Daoy (cell line): ENCODE measurements at places on chromosomes 2 and 18. TPM values are rescaled to one million over a fixed set of nuclear protein-coding genes. Genes with fewer than 3 reads are reported as not detected.

COLEC11 gene
- not detected in 2 replicates for total RNA-seq

LRRC30 gene
- not detected in 2 replicates for total RNA-seq

CREG2 gene
- total RNA-seq = 0.74 and 2.0 TPM in 2 replicates

SCTR gene
- not detected in 2 replicates for total RNA-seq

CXXC1 gene
- 35.6 and 36.1 TPM in 2 replicates for total RNA-seq

WIPF1 gene
- 5.4 and 15.1 TPM in 2 replicates for total RNA-seq

PRKD3 gene
- 70.6 and 102 TPM in 2 replicates for total RNA-seq

GAD1 gene
- total RNA-seq = 8.6 and 11.7 TPM in 2 replicates

SEMA4F gene
- 3.4 and 4.2 TPM in 2 replicates for total RNA-seq

GCG gene
- total RNA-seq = not detected in 2 replicates
